Liver (tissue), 10 donors: ENCODE measurements at places on chromosomes 6 and 20. TPM values are rescaled to one million over a fixed set of nuclear protein-coding genes. Genes with fewer than 3 reads are reported as not detected.

The KCNK16 gene
- total RNA-seq: not detected

The CGA gene
- not detected for total RNA-seq

The MYH7B gene
- total RNA-seq: 0.25 TPM

- H3K4me3 ChIP-seq: no peak overlapping the region
- H3K27ac ChIP-seq: no peak overlapping the region
- no peaks in the 10 kb centered on the region for H3K27me3 ChIP-seq
- H3K36me3 ChIP-seq: no peaks in the 10 kb centered on the region
- DNase-seq: no peak
Measured at GRCh38 chr6:164337024-164337924, 922.8 kb downstream of the QKI start.

- no peak for DNase-seq
- no peaks in the 10 kb centered on the region for H3K36me3 ChIP-seq
- no peaks in the 10 kb centered on the region for H3K27me3 ChIP-seq
- no peaks in the 10 kb centered on the region for H3K4me1 ChIP-seq
- no peak overlapping the region for H3K4me3 ChIP-seq
Measured at GRCh38 chr6:79756496-79756895, 125.4 kb downstream of the SH3BGRL2 start.

DNA sequence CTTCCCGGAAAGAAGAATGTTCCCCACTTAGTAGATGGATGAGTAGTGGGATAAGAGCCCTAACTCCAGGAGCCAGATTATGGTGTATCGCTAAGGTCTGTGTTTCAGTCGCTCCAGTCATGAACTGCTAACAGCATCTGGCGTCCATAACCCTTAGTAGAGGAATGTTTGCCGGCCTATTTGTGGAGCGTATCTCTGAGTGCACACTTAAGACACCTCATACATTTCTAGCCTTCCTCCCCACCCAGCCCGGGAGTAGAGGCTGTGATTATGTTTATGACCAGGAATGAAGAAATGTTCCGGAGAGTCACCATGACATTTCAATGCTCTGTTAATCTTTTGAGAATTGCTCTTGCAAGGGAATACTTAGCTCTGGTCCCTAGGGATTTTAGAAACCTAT lies 251.1 kb upstream of the SOX4 start:
- H3K27me3 ChIP-seq: no peaks in the 10 kb centered on the region
- no peak overlapping the region for H3K4me3 ChIP-seq
- H3K27ac ChIP-seq: no peak overlapping the region
- no peaks in the 10 kb centered on the region for H3K4me1 ChIP-seq
- DNase-seq: no peak
- no peaks in the 10 kb centered on the region for H3K36me3 ChIP-seq

- H3K36me3 ChIP-seq: no peaks in the 10 kb centered on the region
- no peak overlapping the region for H3K4me3 ChIP-seq
- H3K27ac ChIP-seq: no peak overlapping the region
- no peaks in the 10 kb centered on the region for H3K27me3 ChIP-seq
Measured at GRCh38 chr6:143823548-143823947, 19.6 kb upstream of the LTV1 start.
